Activated naive CD4-positive, alpha-beta T cell treated with anti-CD3 and anti-CD28 coated beads for 36 hours (primary cell): ENCODE measurements at places on chromosomes 1 and 21. TPM values are rescaled to one million over a fixed set of nuclear protein-coding genes. Genes with fewer than 3 reads are reported as not detected.

Gene LRRC53
- total RNA-seq, result not detected

Gene CR1L
- not detected for total RNA-seq

Gene SLC44A5
- 0.74 TPM for total RNA-seq

Gene FAM43B
- not detected for total RNA-seq

Gene OLFML2B
- total RNA-seq, result 1.7 TPM

Gene RO60
- total RNA-seq, result 42.8 TPM

DNA sequence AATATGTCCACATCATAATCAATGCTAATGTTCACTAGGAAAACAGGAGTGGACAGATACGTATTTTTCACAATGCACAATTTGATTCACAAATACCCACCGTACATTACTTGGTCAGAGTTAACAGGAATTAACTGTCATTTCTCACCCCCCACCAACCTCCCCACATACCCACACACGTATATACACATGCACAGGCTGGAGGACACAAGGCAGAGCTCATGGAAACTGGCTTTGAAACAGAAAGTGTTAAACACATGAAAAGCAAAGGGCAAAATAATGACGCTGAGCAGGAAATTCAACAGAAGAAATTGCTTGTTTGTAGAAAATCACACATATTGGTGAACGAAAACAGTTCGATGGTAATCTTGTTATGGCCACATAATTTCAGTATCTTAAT lies 188.4 kb upstream of the DMRTA2 start:
- no peaks in the 10 kb centered on the region for H3K27me3 ChIP-seq
- no peak overlapping the region for H3K27ac ChIP-seq
- no peak for DNase-seq
- peaks cover 2% of the 10 kb centered on the region for H3K4me1 ChIP-seq
- H3K4me3 ChIP-seq, result no peak overlapping the region

- no peak for DNase-seq
- peak overlapping the region; percentile 28 for H3K27ac ChIP-seq
- peaks cover 36% of the 10 kb centered on the region for H3K4me1 ChIP-seq
- H3K4me3 ChIP-seq, result no peak overlapping the region
Observed at GRCh38 chr1:193131266-193131860, 9.5 kb downstream of the CDC73 start.

DNA sequence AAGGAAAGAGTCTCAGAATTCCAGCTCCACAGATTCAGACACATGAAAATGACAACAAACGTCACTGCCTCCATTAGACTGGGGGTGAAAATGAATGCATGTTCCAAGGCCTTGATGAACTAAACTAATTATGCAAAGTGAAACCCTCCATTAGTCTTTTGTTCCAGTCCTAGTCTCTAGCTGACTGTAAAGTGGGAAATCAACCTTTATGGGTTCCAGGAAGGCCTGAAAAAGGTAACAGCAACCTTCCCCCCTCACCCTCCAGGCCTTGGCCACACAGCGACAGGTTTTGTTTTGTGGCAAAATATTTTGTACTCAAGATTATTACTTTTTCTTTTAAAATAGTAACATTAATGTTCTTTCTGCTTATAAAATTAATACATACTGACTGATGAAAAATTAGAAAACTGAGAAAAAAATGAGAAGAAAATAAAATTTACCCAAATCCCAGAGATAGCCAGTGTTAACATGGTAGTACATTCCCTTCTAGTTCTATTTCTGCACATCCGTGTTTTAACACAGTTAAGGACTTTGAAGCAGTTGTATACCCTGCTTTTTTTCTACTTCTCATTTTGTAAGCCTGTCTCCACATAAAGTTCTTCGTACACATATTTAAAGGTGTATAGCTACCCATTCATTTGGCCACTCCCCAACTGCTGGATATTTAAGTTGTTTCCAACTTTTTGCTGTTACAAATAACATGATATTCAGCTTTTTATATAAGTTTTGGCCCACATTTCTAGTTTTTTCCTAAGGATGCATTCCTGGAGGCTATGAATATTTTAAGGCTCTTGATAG lies 60.9 kb downstream of the CD2 start:
- peak overlapping the region; percentile 98 for H3K27ac ChIP-seq
- H3K4me1 ChIP-seq, result peaks cover 83% of the 10 kb centered on the region
- H3K4me3 ChIP-seq, result peak overlapping the region; percentile 54
- peaks cover 28% of the 10 kb centered on the region for H3K36me3 ChIP-seq
- no peaks in the 10 kb centered on the region for H3K27me3 ChIP-seq

GRCh38 chr21:38884440-38884839 lies 78.7 kb downstream of the ETS2 start:
- peaks cover 26% of the 10 kb centered on the region for H3K27me3 ChIP-seq
- DNase-seq, result no peak
- H3K4me1 ChIP-seq, result no peaks in the 10 kb centered on the region
- peaks cover 1% of the 10 kb centered on the region for H3K36me3 ChIP-seq

GRCh38 chr1:73766786-73767348 lies 431.1 kb downstream of the LRRIQ3 start:
- H3K27ac ChIP-seq, result no peak overlapping the region
- H3K27me3 ChIP-seq, result no peaks in the 10 kb centered on the region
- H3K4me1 ChIP-seq, result no peaks in the 10 kb centered on the region
- DNase-seq, result no peak

- no peak for DNase-seq
- H3K27me3 ChIP-seq, result no peaks in the 10 kb centered on the region
- H3K36me3 ChIP-seq, result peaks cover 24% of the 10 kb centered on the region
- peak overlapping the region; percentile 66 for H3K27ac ChIP-seq
Observed at GRCh38 chr1:93349231-93350135, 3.8 kb downstream of the DR1 start.

- no peaks in the 10 kb centered on the region for H3K27me3 ChIP-seq
- peak overlapping the region; percentile 98 for H3K27ac ChIP-seq
- H3K4me1 ChIP-seq, result peaks cover 27% of the 10 kb centered on the region
- peak overlapping the region; percentile 89 for H3K4me3 ChIP-seq
- DNase-seq, result no peak
Observed at GRCh38 chr1:146051452-146051851, 29.9 kb upstream of the HJV start.

- DNase-seq, result no peak
- H3K4me1 ChIP-seq, result no peaks in the 10 kb centered on the region
- H3K36me3 ChIP-seq, result no peaks in the 10 kb centered on the region
- H3K27me3 ChIP-seq, result no peaks in the 10 kb centered on the region
Observed at GRCh38 chr1:101745551-101746270, 251.0 kb downstream of the OLFM3 start.

DNA sequence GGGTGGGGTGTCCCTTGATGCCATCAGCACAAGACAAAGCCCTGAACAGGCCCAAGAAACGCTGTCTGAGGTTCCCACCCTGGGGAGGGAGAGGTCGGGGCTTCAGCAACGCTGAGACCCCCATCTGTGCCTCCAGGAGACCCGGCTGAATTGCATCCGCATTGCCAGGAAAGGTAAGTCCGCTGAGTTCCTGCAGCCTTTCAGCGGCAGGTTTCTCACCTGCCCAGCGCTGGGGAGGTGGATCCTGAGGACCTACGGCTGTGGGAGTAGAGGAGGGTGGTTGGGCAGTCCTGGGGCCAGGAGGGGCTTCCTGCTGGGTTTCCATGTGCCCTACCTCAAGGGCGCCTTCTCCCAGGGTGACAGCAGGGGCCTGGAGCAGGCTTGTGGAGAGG lies 47.5 kb downstream of the PTPRU start:
- peaks cover 4% of the 10 kb centered on the region for H3K4me1 ChIP-seq
- H3K27ac ChIP-seq, result no peak overlapping the region

DNA sequence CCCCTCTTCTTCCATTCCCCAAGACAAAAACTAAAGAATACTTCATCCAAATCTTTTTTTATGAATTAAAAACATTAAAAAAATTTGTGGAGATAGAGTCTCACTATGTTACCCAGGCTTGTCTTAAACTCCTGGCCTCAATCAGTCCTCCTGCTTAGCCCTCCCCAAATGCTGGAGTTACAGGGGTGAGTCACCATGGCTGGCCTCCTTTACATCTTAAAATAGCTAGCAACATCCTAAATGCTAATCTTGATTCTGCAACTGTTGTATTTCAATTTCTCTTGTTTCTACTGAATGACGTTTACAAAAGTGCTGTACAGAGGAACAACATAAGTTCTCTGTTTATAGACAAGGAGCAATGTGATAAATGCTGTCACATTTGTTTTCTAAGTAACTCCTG lies 483.5 kb downstream of the ADGRL2 start:
- no peaks in the 10 kb centered on the region for H3K36me3 ChIP-seq
- no peak overlapping the region for H3K27ac ChIP-seq
- H3K4me1 ChIP-seq, result no peaks in the 10 kb centered on the region

DNA sequence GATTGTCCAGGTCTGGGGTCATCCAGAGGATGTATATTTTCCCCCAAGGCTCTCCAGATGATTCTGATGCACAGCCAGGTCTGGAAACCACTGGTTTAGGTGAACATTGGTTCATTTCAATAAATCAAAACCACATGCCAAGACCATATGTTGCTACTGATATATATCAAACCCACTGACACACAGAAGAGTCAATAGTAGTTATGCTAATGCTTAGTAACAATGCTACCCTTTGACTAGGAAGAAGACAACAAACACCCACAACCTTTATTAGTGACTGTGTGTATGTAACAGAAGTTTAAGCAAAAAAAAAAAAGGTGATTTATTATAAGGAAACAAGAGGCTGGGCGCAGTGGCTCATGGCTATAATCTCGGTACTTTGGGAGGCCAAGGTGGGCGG lies 35.6 kb upstream of the POU2F1 start:
- H3K27ac ChIP-seq, result no peak overlapping the region
- no peaks in the 10 kb centered on the region for H3K4me1 ChIP-seq
- no peak for DNase-seq
- no peaks in the 10 kb centered on the region for H3K36me3 ChIP-seq
- H3K4me3 ChIP-seq, result no peak overlapping the region

DNA sequence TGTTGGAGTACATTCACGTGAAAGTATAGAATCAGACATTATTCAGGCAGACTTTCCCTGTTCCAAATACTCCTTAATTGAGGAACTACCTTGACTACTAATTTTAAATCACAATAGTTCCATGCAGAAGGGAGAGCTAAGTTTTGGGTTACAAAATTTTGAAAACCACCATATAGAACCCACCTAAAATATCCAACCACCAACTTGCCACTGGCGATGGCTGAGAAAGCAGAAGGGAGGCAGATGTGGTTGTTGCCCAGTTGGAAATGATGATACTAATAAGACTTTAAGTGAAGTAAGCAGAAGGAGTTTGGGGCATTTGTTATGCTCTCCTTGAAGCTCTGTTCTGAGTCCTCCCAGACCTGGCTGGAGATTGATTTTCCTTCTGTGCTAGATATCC lies 190.7 kb downstream of the HLX start:
- H3K36me3 ChIP-seq, result no peaks in the 10 kb centered on the region
- no peak overlapping the region for H3K4me3 ChIP-seq
- no peaks in the 10 kb centered on the region for H3K4me1 ChIP-seq
- DNase-seq, result no peak

DNA sequence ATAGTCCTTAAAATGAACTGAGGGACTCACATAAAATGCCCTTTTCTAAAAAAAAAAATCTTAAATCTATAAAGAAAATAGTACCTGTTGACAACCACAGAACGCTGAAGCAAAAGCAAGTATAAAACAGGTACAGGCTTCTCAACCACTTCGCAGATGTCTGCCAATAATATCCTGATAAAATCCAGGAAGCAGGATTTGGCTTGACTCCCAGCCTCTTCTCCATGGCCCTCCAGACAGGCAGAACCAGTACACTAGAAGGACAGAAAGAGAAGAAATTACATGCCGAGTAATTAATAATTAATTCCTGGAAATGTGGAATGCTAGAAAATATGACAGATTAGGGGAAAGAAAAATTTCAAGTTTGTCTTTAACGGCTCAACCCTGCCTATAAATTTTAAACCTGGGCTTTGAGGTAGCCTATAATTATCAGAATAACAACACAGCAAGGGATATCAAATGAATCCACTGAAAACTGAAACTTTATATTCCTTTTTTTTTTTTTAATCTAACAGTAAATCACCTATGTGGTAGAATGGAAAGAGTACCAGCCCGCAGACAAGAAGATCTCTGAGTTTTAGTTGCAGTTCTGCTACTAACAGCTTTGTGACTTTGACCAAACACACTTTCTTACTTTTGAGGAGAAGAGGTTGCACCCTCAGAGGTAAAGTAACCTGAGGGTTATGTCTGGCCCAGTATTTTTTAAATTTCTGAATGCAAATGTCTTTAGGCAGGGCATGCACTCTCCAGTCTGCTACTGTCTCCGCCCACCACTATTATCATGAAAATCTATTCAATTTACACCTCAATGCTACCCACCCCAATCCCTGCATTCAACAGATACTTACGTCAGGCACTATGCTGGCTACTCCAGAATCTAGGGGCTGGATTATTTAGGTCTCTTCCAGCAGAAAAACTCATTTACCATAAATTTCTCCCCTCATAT lies 2.7 kb downstream of the KIAA0319L start:
- peaks cover 41% of the 10 kb centered on the region for H3K4me1 ChIP-seq
- no peaks in the 10 kb centered on the region for H3K27me3 ChIP-seq
- DNase-seq, result no peak
- H3K36me3 ChIP-seq, result peaks cover 14% of the 10 kb centered on the region

DNA sequence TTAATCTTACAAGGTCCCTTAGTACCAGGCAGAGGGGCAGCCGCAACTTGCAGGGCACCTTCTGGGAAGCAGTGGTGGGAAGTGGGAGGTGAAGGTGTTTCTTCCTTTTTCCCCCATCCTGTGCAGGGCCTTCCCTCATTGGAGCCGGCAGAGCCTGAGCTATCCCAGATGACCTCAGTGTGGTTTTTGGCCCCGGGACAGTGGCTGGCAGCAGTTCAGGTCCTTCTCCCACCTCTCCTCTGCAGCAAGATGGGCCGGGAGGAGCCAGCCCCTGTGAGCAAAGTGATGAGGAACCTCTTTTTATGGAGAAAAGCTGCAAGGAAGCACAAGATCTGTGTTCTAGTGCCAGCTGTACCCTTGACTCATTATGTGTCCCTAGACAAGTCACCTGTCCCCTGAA lies 6.8 kb downstream of the PFKFB2 start:
- H3K36me3 ChIP-seq, result no peaks in the 10 kb centered on the region
- H3K4me3 ChIP-seq, result no peak overlapping the region
- H3K27me3 ChIP-seq, result no peaks in the 10 kb centered on the region
- DNase-seq, result no peak
- H3K4me1 ChIP-seq, result no peaks in the 10 kb centered on the region

GRCh38 chr21:44700101-44701022 lies 3.4 kb downstream of the KRTAP10-12 start:
- H3K27ac ChIP-seq, result no peak overlapping the region
- H3K27me3 ChIP-seq, result peaks cover 58% of the 10 kb centered on the region
- DNase-seq, result no peak
- no peak overlapping the region for H3K4me3 ChIP-seq
- H3K4me1 ChIP-seq, result no peaks in the 10 kb centered on the region
